ENCODE measurements at places on chromosomes 13 and 19. TPM values are rescaled to one million over a fixed set of nuclear protein-coding genes. Genes with fewer than 3 reads are reported as not detected.

Gene ZNF776
- total RNA-seq, result 15.9 TPM

Gene HPN
- 9.8 TPM for total RNA-seq

Gene ELAVL3
- 0.84 TPM for total RNA-seq

Gene KASH5
- not detected for total RNA-seq

Gene BEST2
- total RNA-seq, result not detected

GRCh38 chr19:50818859-50819472 is 4.6 kb downstream of the KLK1 start:
- no peak for DNase-seq

GRCh38 chr13:104024416-104025170 is 958.4 kb upstream of the SLC10A2 start:
- no peak for DNase-seq

- DNase-seq, result no peak
Measured at GRCh38 chr19:16376649-16377048, 52.0 kb downstream of the KLF2 start.

- no peak for DNase-seq
Measured at GRCh38 chr13:99998261-99998660, 16.7 kb downstream of the ZIC2 start.

DNA sequence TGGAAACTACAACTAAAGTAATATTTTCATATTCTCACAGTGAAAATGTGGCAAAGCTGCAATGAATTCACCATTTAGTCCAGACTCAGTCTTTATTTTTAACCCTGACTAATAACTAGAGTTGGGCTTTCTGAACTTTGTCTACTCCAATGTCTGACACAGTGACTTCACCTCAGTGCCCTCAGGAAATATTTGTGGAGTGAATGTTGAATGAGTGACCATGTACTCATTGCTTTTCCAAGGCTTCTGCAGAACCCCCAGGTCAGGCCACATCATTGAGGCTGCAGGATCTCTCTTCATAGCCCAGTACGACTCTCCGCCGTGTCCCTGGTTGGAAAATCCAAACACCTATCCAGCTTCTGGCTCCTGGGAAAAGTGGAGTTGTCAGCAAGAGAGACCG is 1.8 kb downstream of the ZNF175 start:
- no peak for DNase-seq

DNA sequence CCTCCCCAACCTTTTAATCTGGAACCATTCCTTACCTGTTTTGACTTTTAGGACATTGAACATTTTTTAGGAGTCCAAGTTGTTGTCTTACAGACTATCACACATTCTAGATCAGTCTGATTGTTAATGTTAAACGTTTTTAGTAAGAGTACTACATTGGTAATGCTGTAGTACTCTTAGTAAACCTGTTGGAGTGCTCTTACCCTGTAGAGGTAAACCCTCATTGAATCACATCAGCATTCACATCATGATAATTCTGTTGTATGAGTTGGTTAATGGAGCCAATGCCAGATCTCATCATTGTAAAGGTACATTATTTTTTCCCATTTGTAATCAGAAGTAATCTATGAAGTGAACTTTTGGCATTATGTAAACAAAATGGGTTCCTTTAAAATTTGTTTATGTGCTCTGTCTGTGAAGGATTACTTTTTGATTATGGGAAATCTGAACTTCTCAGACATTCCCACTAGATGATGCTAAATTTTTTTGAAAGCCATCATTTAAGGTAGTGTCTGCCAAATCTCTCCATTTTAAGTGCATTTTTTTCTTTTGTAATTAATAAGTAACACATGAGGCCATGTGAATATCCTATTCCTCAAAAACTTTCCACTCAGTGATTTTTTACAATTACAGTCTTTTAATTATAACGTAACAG is 55.2 kb downstream of the VWA8 start:
- no peak for DNase-seq

GRCh38 chr19:10828981-10829821 is 6.8 kb downstream of the TMED1 start:
- DNase-seq, result peak; percentile 31

- DNase-seq, result peak; percentile 88
Measured at GRCh38 chr19:5340637-5341447, at the start of gene PTPRS. Gene PTPRS (minus strand): TSS chr19:5340812. CDS start chr19:5286140, 54,672 bp downstream.

DNA sequence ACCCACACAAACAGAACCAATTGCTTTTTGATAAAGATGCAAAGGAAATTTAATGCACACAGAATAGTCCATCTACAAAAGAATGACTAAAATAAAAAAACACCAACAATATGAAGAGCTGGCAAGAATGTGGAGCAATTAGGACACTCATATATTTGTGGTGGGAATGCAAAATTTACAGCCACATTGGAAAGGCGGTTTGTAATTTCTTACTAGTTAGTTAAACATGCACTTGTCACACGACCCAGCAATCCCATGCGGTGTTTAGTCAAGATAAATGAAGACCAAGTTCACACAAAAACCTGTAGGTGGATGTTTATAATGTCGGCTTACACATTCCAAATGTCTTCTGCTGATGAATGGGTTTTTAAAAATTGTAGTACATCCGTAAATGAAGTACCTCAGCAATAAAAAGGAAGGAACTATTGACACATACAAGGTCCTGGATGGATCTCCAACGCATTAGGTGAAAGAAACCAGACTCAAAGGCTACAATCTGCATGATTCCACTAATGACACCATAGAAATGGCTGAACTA is 5.2 kb downstream of the GRTP1 start:
- no peak for DNase-seq

DNA sequence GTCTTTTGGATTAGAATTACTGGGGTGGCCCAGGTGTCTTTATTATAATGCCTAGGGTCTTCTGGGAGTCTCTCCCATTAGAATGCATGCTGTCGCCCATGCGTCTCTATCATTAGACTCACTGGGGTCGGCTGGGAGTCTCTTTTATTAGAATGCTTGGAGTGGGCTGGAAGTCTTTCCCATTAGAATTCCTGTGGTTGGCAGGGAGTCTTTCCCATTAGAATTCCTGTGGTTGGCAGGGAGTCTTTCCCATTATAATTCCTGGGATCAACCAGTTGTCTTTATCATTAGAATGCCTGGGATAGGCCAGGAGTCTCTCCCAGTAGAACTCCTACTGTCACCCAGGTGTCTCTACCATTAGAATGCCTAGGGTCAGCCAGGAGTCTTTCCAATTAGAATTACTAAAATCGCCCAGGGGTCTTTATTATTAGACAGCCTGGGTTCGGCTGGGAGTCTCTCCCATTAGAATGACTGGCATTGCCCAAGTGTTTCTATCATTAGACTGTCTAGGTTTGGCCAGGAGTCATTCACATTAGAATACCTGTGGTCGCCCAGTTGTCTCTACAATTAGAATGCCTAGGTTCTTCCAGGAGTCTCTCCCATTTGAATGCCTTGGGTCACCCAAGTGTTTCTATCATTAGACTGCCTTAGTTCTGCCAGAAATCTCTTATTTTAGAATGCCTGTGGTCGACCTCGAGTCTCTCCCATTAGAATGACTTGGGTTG is 1558.5 kb downstream of the UQCRFS1 start:
- DNase-seq, result no peak

DNA sequence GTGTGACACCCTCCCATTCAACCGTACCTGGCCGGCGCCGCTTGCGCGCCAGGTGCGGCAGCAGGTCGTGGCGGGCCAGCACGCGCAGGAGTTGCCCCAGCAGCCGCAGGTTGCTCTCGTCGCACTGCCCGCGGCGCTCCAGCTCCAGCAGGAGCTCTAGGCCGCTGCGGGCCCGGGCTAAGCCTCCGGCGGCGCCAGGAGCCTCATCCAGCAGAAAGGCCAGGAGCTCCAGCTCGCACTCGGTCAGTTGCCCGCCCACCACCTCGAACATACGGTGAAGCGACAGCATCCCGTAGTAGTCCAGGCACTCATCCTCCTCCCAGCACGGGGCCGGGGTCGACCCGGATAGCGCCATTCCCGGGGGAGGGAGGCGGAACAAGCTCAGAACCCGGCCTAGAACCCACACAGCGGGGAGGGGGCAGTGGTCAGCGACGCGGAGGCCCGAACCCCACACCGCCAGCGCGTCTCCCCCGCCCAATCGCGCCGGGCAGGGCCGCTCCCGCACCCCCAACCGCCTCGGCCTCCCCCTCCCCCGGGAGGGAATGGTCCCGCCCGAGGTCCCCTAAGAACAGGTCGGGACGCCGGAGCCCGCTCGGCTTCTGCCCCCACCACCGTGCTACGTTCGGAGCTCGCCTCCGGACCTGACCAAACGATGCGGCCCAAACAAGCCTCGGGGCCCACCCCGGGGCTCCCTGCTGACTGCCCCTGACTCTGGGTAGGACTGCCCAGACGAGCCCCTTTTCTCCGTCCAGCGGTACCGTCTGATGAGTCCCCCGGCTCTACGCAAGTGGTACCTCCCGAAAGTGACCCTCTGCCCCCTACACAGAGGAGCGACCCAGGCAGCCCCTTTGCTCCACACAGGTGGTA is 591 bp downstream of the DEDD2 start:
- peak; percentile 64 for DNase-seq

DNA sequence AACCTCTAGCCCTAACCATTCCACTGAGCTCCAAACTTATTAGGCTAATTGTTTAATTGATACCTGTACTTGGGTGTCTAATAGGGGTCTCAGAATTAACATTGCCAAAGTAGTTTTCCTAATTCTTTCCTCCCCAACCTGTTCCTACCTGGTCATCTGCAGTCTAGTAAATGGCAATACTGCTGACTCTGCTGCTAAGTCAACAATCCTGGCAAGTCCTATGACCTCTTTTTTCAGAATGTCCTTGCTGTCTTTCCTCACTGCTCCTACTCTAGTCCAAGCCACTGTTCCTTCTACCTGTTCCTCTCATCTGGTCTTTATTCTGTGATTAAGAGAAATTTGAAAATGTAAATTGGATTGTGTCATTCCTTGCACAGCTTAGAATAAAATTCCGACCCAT is 143.9 kb downstream of the MTUS2 start:
- no peak for DNase-seq

- no peak for DNase-seq
Measured at GRCh38 chr19:52520013-52520412, 7.5 kb upstream of the ZNF808 start.

DNA sequence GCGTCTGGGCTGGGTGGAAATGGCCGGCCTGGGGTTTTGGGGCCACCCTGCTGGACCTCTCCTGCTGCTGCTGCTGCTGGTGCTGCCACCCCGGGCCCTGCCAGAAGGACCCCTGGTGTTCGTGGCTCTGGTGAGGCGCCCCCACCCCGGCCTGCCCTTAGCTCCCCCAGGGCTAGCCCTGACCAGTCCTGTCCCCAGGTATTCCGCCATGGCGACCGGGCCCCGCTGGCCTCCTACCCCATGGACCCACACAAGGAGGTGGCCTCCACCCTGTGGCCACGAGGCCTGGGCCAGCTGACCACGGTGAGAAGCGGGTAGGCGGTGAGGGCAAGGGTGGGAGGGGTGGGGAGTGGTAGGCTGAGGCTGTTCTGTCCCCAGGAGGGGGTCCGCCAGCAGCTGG is at the start of gene ACP4:
Gene ACP4 (plus strand): TSS at position 20 of the 400 bp plus-strand sequence. CDS start 0 bp downstream, at position 20.
- DNase-seq, result no peak
